Stimulated activated CD4-positive, alpha-beta T cell treated with anti-CD3 and anti-CD28 coated beads, TNF-alpha, amount 100 ng/mL, for 24 hours (primary cell): ENCODE measurements at places on chromosomes 2 and 18.

DNA sequence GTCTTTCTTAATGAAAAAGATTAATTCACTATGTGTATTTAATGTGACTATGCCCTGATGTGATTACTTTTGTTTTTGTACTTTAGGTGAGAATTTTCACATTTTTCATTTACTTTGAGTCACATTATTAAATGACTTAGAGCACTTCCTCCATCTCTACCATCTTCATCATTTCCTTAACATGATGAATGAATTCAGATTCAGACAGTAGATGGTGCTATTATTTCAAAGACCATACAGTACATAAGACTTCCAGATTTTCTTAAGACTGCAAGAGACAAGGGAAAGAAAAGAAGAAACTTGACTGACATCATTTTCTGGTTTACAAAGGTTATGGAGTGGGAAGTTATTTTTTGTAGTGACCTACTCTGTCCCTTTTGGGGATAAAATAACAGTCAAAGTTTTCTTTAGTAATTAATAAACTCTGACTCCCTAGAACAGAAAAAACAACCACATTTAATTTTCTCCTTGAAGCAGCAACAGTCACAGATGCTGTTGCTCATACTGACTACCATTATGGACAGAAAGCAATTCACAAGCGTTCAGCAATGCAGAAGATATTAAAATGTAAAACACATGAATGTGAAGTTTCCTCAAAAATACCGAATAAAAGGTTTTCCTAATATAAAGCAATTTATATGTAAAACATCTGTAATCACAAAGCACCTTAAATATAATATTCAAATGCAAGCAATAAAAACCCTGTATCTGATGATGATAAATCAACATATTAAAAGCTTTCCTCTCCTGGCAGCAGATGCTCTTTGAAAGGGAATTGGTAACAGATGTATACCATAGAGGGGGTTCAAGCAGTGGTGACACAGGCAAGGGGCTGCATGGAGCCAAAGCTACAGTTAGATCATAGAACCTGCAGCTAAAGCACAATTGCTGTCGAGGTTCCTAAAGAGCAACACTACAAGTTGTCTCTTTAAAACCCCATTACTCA lies 1010.9 kb upstream of the NXPH2 start:
- no peak for DNase-seq

GRCh38 chr2:57979158-57979557 lies 67.4 kb upstream of the VRK2 start:
- no peak for DNase-seq

DNA sequence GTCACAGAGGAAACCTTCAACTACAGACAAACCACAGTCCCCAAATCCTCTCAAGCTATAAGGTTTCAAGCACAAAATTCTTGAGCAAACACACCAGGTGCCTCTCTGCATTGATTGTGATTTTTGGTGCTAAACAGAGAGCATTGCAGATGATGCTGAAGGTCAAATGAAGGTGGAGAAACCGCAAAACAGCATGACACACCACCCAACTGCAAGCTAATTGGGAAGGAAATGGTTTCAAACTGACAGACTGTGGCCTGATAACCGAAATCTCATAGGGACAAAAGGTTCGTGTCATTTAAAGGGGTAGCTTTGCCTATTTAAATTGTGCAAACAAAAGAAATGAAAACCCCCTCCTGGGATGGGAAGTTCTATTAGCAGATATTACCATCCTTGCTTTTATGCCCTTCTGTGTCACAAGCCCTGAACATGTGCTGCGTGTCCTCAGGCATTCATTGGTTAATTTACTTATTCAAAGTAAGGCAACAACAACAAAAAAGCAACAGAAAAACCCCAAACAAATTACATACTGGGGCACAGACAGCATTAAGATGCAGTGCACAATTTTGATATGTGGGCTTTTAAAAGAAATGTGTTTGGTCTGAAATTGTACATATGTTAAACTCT lies 154.9 kb downstream of the AQP4 start:
- no peak for DNase-seq

GRCh38 chr18:27780061-27780745 lies 396.7 kb downstream of the CDH2 start:
- no peak for DNase-seq

DNA sequence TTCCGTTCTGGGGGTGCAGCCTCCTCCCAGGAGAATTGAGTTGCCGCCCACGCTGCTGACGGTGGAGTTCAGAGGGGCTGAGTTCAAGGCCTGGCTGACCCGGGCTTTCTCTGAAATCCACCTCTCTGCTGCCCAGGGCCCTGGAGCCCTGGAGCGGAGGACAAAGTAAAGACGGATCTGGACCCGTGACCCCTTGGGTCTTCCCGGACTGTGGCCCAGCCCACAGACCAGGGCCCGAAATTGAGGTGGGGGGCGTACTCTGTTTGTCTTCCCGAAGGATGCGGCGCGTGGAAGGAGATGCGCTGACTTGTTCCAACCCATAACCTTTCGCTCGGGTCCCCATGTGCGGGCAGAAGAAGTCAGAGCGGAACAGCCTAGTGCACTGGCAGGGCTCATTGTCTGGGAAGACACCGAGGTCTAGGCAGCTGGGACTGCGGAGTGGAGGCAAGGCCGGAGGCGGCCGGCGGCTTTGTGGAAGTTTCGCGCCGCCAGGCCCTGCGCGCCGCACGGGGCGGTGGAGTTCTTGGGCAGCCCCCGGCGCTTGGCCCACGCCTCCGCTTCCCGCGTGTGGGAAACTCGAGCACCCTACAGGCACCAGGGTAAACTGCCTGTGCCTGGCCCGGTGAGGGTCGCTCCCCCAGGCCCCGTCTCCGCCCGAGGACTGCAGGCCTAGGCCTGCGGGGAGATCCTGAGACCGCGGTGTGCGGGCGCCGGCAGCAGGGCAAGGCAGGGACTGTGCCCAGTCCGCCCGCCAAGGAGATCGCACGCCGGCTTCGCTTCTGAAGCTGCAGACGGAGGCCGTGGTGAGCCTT lies 9.8 kb downstream of the POU3F3 start:
- DNase-seq, result no peak

DNA sequence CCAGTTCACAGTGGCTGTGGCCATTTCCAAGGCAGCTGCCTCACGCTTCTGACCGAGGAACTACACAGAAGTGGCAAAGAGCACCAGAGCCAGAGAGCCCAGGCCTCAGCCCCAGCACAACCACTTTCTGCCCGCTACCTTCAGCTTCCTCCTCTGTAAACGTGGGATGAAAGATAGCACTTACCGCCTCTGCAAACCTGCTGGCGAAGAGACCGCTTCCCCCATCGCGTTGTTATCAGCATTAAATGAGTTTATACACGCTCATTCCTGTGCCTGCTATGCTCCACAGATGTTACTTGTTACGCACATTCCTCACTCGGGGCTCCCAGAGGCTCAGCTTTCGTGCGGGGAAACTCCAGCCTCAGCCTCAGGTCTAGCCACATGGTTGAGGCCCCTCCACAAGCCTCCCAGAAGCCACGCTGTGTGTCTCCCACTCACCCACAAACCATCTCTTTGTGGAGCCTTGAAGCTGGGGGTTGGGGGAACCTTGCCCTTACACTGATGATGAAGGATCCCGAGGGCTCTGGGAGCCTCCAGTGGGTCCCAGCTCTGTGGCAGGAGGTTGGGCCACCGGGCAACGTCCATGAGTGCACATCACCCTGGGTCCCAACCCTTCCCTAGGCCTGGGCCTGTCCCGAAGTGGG lies 63.3 kb upstream of the SMAD7 start:
- no peak for DNase-seq
